ENCODE measurements at places on chromosomes 5 and 9. TPM values are rescaled to one million over a fixed set of nuclear protein-coding genes. Genes with fewer than 3 reads are reported as not detected.

DNA sequence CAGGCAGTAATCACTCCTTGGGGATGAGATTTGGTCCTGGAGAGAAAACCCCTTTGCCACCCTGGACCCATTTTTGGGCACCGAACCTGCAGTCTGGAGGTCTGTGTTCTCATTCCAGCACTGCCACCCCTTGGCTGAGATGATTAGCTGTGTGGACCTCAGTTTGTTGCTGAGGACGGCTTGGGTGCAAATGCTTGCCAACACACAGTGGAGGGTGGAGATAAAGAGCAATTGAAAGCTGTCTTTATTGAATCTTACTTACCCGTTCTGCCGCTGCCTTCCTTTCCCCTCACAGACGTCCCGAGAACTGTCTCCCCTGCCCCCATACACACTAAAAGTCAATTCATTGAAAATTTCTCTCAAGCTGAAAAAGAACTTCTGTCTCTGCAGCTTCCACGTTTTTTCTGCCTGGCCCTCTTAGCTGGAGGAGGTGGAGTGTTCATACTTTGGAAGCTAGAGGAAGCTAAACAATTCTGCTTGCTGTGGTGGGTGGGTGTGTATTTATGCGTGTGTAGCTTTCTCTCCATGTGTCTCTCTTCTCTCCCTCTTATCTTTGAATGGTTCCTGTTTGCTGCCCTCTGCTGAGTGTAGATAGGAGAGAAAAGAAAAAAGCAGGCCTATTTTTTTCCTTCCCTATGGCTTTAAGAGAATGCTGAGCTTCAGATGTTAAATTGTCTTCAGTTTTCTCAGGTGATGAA, 6.6 kb downstream of the GALNT10 start:
- DNase-seq, result peak; percentile 70

DNA sequence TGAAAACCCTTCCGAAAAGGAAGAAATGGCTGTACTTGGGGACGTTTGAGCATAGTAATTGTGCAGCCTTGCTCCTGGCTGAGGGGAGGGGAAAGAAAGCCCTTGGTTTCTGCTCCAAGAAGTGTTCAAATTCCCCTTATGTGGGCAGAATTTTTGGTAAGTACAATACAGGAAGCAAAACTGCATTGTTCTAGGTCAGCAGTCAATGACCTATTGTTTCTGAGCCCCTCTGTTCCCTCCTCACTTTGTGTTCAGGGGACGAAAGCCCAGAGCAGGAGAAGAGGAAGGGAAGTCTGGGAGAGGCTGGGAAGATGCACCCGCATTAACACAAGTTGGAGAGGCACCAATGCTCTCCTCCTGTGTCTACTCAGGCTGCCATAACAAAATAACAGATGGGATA, 11.9 kb downstream of the BASP1 start:
- no peak for DNase-seq

DNA sequence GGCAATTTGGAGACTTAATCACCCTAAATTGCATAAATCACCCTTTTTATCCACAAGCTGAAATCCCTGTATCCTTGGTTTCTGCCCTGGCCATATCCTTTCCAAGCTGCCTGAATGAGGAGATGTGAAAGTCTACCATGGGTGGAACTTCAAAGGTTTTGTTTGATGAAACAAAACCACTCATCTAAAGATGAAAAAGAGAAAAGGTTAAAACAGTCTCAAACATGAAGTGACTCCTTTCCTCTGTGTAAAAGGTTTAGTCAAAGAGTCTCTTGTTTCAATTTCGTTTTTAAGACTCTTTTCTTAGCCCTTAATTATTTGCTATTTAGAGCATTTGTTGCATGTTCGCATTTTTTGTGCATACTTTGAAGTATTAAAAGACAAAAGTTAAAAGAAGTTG, 11.2 kb downstream of the SLC45A2 start:
- DNase-seq, result no peak

DNA sequence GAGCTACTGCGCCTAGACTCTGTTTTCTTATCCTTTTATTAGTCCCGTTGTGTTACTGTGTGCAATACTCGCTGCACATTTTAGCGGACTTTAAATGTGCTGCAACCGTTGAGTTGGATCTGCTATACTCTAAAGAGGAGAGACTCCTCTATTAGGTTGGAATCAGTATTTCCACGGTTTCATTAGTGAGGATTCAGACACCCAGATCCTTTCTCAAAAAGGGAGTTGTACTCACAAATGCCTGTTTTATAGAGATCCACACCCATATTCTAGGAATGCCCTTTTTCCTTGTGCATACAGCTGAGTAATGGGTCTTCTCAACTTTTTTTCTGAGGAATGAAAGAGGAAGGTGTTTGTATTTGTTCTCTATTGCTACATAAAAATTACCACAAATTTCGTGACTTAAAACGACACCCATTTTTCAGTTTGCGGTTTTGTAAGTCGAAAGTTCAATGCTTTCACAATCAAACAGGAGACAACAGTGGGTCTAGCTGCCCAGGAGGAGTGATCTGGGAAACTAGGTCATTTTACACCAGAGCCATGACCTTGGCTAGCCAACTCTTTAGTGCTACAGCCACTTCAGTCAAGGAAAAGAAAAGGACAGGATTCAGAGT, 52.8 kb upstream of the SLC44A1 start:
- no peak for DNase-seq

DNA sequence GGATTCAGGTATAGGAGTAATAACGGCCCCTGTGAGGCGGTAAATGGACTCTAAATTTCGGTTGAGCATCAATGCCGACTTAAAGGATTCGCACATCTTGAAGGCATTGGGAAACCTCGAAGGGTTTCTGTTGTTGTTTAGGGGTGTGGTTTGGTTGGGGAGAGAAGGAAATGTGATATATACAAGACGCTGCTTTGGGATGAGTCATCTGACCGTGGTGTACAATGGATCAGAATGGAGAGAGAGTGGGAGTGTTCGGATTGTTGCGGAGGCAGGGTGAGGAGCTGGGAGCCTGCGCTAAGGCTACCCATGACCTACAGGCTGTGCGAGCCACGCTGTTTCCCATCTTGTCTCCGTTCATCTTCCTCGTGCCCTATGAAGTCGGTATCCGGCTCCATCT, 60.4 kb upstream of the ERCC6L2 start:
- DNase-seq, result peak; percentile 83

- DNase-seq, result no peak
These were observed 675.7 kb upstream of the FTMT start for GRCh38 chr5:121175986-121176385.

DNA sequence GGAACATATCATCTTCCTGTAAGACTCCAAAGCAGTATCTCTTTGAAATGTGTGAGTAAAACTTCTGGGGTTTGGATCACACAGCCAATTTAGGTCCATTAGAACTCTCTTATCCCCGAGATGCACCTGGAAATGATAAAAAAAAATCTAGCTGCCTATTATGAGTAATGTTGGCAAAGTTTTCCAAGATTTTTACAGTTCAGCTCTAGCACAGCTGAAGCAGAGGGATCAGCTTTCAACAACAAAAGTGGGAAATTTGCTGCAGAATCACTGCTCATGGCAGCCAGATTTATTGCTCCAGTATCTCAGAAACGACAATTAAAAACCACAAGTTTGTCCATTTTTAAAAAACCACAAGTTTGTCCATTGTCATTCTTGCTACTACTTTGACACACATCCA, 292.2 kb downstream of the IRX2 start:
- DNase-seq, result no peak

- DNase-seq, result no peak
These were observed 23.9 kb downstream of the PAX5 start for GRCh38 chr9:37010180-37010579.

GRCh38 chr9:74691058-74691457, 193.9 kb downstream of the RORB start:
- no peak for DNase-seq

- no peak for DNase-seq
These were observed 7.7 kb upstream of the CEP72 start for GRCh38 chr5:604391-604831.

DNA sequence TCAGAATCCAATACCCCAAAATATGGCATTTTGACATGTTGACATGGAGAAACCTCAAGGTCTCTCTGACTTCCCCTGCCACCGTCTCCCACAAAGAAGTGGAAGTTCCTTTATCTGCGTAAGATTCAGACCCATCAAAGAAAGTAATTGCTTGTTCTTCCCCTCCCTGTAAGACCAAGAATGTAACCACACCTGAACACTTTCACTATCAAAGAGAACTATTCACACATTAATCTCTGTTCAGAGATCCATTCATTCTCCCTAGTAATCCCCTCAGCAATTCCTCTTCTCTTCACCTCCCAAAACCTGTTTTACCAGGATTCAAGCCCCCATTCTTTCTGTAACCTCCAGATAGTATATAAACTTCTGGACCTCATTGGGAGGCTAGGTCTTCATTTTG, 4.1 kb upstream of the SLC1A1 start:
- no peak for DNase-seq

- no peak for DNase-seq
These were observed 240.1 kb downstream of the DNAH5 start for GRCh38 chr5:13704396-13704795.

GRCh38 chr9:86166546-86166945, 67.2 kb upstream of the GOLM1 start:
- DNase-seq, result no peak

DNA sequence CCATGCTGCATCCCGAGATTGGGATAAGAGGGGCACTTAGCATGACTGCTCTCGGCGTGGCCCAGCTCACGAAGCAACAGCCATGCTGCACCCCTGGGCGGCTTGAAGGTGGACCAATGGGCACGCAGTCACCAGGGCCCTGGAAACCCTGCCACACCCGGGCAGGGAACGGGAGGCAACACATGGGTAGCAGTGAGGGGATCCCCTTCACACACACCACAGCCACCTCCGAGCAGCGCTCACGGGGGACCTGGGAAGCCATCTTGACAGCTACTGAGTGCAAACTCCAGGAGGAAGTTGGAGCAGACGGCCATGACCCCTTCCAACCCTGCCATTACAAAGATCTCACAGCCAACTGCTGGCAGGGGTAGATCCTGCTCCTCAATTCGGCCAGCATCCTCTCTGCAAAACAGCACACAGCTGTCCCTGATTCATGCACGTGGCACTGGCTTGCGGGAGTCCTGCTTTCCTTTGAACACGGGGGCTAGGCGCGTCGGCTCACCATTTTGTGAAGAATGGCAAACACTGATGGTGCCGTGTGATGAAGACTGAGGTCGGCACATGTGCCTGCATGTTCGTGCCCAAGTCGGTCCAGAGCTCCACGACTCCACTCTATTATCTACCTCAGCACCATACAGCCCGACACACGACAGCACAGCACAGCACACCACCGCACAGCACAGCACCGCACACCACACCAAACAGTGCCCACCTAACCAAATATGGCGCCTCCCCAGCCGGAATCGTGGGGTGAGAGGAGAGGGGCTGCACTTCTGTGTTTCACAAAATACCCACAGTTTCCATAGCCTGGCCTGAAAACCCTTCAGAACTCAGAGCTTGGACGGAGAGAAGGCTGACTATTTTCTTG, 5.0 kb downstream of the UBAC1 start:
- no peak for DNase-seq

DNA sequence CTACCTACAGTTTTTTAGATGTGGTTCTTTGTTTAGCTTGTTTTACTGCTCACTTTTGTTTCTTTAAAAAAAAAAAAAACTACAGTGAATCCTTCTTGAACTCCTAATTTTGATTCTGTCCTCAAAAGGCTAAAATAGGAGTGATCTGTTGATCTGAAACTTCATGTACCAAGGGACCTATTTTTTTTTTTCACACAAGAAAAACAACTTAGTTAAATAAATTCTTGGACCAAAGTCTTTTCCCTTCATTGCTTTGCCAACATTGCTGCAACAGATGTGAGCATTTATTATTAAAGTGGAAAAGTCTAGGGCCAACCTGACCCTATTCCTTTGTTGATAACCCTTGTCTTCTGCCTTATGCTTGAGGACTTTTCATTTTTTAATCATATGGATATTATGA, 236.8 kb downstream of the ARHGEF28 start:
- DNase-seq, result no peak

DNA sequence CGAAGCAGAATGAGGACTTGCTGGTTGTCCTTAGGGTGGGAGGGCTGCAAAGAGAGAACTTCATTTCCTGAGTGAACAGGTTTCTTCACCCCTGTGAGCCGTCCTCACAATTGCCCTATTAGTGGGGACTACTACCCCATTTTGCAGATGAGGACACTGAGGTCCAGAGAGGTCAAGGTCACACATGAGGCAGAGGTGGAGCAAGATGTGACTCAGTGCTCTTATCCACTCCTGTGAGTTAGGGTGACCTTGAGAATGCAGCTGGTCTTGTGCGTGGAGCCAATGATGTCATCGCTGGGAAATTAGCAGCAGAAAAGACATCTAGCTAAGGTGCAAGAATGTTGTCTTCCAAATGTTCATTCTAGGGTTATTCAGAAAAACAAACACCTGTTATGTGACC, 26.9 kb downstream of the GPRIN1 start:
- DNase-seq, result no peak

DNA sequence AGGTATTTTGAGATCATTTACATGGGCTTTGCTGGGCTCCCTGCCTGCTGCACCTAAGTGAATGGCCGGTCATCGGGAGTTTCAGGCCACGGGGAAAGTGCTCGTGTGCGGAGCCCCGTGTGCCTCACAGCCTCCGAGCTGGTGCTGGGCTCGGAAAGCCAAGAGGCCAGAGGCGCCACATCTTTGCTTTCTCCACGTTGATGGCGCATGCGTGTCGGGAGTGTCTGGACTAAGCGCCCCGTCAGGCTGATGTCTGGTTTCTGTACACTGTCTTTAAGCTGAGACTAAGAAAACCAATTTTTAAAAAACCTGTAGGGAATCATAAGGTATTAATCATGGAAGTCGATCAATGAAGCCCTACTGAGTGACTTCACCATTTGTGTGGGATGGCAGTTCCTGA, 69.1 kb downstream of the OTULIN start:
- no peak for DNase-seq

DNA sequence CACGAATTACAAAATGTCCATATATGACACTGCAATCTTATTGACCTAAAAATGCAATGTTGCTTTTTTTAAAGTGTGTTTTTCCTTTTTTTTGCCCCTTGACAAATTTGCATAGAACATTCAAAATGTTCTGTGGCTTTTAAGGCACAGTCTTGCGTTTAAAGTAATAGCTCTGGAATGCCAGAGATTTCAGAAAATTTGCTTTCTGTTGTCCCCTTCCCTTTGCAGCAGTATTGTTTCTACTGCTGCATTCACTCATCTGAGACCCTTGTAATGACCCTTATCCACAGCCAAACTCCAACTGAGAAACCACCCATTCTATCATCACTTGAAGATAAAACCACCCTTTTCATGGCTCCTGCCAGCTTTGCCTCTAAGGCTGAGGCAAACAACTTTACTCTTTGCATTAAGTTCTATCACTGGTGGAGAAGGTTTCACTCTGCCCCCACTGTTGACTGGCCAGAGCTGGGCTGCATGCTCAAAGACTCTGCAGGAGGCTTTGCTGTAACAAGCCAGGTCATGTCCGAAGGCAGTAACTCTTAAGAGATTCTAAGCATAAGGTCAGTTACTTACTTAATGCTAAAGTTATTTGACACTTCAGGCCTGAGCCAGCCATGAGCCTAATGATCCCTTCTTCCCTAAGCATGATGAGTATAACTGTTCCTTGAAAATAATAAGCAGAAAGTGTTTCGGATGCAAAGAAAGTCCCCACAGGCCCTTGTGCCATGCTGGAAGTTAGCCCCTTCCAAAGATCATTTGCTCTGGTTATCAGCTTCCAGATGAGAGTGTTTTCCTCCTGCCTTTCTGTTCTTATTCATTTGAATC, 101.9 kb downstream of the CD180 start:
- peak; percentile 40 for DNase-seq

Gene CCT5
- 610 TPM for total RNA-seq

Gene MYMK
- not detected for total RNA-seq

Gene RIOK2
- total RNA-seq, result 11.8 TPM

Gene TLE1
- 96.4 TPM for total RNA-seq

Gene SOX30
- total RNA-seq, result not detected

Gene FGF1
- under 0.01 TPM for total RNA-seq

Gene C9orf50
- not detected for total RNA-seq

Gene RHOBTB3
- 40.5 TPM for total RNA-seq

All from lung microvascular endothelial cell (primary cell).